Right ventricle myocardium inferior (tissue), 1 donor: ENCODE measurements at places on chromosomes 2 and 18.

- DNase-seq: no peak
These were observed 1.7 kb upstream of the LCLAT1 start for GRCh38 chr2:30445266-30445821.

GRCh38 chr18:27377251-27377650 is 192.1 kb upstream of the CHST9 start:
- no peak for DNase-seq

GRCh38 chr18:49072524-49072934 is 121.8 kb upstream of the SMAD7 start:
- DNase-seq: no peak

GRCh38 chr2:9979977-9980376 is 28.5 kb downstream of the GRHL1 start:
- DNase-seq: no peak

DNA sequence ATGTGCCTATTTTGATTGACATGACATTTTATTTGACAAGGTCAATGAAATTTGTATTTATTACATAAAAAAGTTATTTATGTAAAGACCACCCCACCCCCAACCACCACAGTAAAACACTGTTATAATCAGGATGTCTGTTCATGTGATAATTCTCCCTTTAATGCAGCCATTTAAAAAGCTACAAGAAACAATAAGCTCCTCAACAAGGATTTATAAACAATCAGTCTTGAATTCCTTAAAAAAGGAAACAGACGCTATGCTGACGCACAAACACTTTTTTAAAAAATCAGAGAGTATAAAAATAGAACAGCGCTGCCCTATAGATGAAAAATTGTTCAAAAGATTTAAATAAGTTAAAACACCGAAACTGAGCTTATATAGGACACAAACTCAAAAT is 102.2 kb downstream of the SOS1 start:
- no peak for DNase-seq

GRCh38 chr2:239468491-239469105 is 67.8 kb upstream of the HDAC4 start:
- DNase-seq: no peak

- DNase-seq: no peak
These were observed 96.2 kb downstream of the MRPS9 start for GRCh38 chr2:105134081-105134480.

- DNase-seq: no peak
These were observed 27.0 kb downstream of the PRKD3 start for GRCh38 chr2:37297632-37298031.
